ENCODE measurements at places on chromosomes 1 and 21. TPM values are rescaled to one million over a fixed set of nuclear protein-coding genes. Genes with fewer than 3 reads are reported as not detected.

Gene PIGC
- 22.3 TPM for total RNA-seq

Gene AKNAD1
- not detected for total RNA-seq

Gene KIF2C
- 89.7 TPM for total RNA-seq

Gene CLCNKA
- not detected for total RNA-seq

Gene GSTM3
- total RNA-seq = 6.4 TPM

Gene GPR157
- total RNA-seq = 4.3 TPM

Gene CD48
- total RNA-seq = 204 TPM

Gene CACNA1S
- total RNA-seq = not detected

Gene CDC42BPA
- 8.8 TPM for total RNA-seq

Gene DDR2
- 0.16 TPM for total RNA-seq

Gene ARF1
- 352 TPM for total RNA-seq

Gene TTLL10
- 0.89 TPM for total RNA-seq

Gene LGR6
- total RNA-seq = 0.43 TPM

Gene PLEKHN1
- total RNA-seq = 2.2 TPM

All from T-helper 2 cell treated with Interferon-gamma antibody and Interleukin-4, amounts not matched to agents 100 ng/mL and 5 ng/mL, for 36 hours (primary cell).